IgD-negative memory B cell (primary cell): ENCODE measurements at places on chromosomes 16 and 17. TPM values are rescaled to one million over a fixed set of nuclear protein-coding genes. Genes with fewer than 3 reads are reported as not detected.

The CES3 gene
- 0.35 TPM for polyA plus RNA-seq

The CIBAR2 gene
- not detected for polyA plus RNA-seq

The AIPL1 gene
- polyA plus RNA-seq, result not detected

The NUBP2 gene
- polyA plus RNA-seq, result 76.9 TPM

The EPX gene
- polyA plus RNA-seq, result not detected

The AANAT gene
- polyA plus RNA-seq, result 1.1 TPM

The PRAC2 gene
- polyA plus RNA-seq, result not detected
